ENCODE measurements at places on chromosomes 12 and 14. TPM values are rescaled to one million over a fixed set of nuclear protein-coding genes. Genes with fewer than 3 reads are reported as not detected.

- DNase-seq, result no peak
These were observed 775.7 kb downstream of the SLC6A15 start for GRCh38 chr12:84136862-84137367.

DNA sequence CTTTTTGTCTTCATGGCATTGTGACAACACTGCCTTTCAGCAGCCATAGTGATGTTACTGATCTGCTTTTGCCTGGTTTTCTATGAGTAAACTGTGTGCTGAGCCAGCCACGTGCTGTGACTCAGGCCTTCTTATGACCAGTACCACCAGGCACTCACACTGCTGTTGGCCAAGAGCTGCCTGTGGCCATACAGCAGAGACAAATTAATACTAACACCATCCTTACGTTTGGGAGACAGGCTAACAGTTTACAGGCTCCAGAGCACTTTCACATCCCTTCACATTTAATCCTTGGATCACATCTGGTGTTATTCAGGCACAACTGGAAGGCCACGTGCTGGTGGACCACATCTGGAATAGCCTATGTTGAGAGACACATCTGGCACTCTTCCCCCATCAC is 377.9 kb downstream of the CCDC91 start:
- DNase-seq, result no peak

DNA sequence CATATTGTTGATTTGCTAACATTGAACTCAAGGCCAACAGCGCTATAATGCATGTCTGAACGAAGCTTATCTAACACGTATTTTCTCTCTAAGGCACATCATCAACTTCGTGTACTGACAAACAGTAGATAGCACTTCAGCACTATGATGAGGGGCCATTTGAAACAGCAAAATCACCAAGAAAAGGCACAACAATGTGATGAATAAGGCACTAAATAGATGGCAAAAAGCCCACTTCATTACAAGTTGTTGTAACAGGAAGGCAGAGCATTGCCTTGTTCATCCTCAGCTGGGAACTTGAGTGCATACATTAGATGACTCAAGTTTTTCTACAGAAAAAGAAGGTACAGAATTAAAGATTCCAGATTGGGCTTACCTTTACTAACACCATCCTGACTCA is 75.2 kb downstream of the LIN7A start:
- no peak for DNase-seq

GRCh38 chr14:53621921-53622320 is 334.7 kb downstream of the BMP4 start:
- no peak for DNase-seq

- DNase-seq, result no peak
These were observed 37.5 kb downstream of the ERH start for GRCh38 chr14:69360438-69361108.

Gene TBX5
- 0.10 TPM for total RNA-seq

Gene INSM2
- not detected for total RNA-seq

DNA sequence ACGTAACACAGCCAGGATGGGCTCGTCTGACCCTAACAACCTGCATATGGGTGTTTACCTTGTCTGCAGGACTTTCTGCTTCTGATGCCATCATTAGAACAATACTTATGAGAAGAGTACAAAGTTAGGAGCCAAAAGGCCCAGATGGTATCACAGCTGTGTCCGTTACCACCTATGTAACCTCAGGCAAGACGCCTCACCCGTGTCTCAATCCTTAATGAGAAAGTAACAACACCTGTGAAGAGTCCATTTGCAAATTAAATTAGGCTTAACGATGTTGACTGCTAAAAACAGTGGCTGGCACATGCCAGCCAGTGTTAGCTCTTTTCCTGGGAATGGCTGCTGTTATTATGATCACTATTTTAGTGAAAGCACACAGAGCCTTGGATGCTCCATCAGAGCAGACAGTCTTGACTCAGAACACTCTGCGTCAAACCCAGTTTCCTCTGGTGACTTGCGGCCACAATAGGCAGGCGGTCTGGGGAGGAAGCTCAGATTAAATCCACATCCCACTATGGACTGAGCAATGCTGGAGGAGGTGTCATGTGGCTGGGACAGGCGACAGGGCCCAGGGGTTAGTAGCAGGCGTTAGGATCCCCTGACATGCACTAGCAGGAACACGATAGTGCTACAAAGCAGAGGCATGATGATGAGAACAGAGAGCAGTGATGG is 125.3 kb downstream of the SLC15A4 start:
- DNase-seq, result no peak

- peak; percentile 60 for DNase-seq
These were observed 17.2 kb upstream of the ARID4A start for GRCh38 chr14:58280954-58281787.

Gene WIF1
- total RNA-seq, result 0.29 TPM

Gene SLC38A4
- total RNA-seq, result 37.1 TPM

DNA sequence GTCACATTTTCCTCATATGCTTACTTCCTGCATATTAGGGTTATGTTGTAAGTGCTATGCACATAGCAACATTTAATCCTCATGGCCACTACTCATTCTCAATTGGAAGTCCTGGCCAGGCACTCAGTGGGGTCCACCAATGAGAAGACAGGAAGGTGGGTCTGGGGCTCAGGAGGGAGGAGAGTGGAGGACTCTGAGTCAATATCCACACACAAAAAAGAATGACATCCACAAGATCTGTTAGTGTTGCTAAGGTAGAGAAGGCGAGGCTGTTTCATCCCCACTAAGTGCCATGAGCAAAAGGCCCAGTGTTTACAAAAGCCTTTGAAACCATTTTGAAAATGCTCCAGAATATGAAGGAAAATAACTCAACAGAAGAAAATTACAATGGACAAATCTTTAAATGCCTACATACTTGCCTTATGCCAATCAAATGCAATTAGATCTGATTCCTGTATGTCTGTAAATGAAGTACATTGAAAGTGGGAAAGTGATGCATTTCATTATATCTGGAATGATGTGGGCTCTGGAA is 53.9 kb downstream of the EID3 start:
- DNase-seq, result no peak

DNA sequence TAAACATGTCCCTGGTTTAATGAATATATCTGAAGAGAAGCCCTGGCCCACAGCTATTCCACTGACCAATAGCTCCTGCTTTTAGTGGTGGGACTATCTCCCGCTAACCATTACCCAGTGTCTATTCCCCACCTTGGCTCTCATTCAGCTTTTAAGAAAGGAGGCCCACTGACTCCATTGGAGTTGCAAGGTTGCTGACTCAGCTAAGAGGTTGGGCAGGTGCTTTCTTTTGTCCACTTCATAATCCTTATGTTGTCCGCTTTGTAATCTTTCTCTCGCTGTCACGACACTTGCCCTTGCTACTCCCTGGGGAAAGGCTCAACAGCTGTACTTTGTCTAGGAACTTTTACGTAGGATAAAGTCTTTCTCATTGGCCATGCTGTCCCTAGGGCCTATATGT is 453.4 kb upstream of the CCDC196 start:
- DNase-seq, result no peak

Gene FSCB
- total RNA-seq, result 0.49 TPM

DNA sequence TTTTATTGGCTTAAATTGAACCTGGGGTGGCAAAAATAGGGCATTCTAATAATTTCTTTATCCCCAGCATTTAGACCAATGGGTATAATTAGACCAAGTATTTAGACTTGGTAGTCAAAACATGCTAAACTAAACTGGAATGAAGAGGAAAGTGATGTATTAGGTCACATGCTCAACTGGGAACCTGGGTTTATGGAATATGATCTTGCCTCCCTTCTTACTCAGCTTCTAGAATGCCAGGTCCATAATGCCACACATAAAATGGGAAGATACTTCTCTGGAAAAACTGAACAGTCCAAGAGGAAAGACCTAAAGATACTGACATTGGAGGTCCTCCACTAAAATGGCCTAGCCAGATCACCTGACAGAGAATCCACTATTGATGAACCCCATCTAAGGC is 6.2 kb upstream of the BIN2 start:
- DNase-seq, result no peak

- DNase-seq, result no peak
These were observed 163.5 kb downstream of the CFAP54 start for GRCh38 chr12:96652870-96653269.

Gene PLEKHG7
- 4.2 TPM for total RNA-seq

Gene KRT85
- not detected for total RNA-seq

Gene LRRK2
- total RNA-seq, result 12.7 TPM

- DNase-seq, result no peak
These were observed 117.4 kb upstream of the SOX5 start for GRCh38 chr12:24066865-24067264.

Data from ureter (tissue), 1 donor.